ENCODE measurements at places on chromosomes 3 and 15.

GRCh38 chr15:33150971-33151370, 43.5 kb downstream of the FMN1 start:
- no peak for DNase-seq

DNA sequence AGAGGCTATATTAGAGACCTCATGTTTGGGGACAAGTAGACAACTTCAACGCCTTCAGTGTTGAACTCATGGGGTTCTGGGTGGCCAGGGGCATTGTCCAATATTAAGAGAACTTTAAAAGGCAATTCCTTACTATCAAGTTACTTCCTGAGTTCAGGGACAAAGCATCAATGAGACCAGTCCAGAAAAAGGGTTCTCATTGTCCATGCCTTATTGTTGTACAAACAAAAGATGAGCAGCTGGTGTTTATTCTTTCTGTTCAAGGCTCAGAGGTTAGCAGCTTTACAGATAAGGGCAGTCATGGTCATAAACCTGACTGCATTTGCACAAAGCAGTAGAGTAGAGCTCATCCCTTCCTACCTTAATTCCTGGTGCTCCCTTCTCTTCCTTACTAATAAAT, 18.5 kb upstream of the PDHB start:
- DNase-seq = no peak

- DNase-seq = no peak
These were observed 344.9 kb downstream of the LRRC3B start for GRCh38 chr3:26967501-26967900.

- DNase-seq = no peak
These were observed 119.4 kb downstream of the IGF1R start for GRCh38 chr15:98767692-98768091.

GRCh38 chr3:2940062-2940461, 170.1 kb downstream of the IL5RA start:
- DNase-seq = no peak

GRCh38 chr3:191523148-191523547, 62.2 kb downstream of the PYDC2 start:
- no peak for DNase-seq

DNA sequence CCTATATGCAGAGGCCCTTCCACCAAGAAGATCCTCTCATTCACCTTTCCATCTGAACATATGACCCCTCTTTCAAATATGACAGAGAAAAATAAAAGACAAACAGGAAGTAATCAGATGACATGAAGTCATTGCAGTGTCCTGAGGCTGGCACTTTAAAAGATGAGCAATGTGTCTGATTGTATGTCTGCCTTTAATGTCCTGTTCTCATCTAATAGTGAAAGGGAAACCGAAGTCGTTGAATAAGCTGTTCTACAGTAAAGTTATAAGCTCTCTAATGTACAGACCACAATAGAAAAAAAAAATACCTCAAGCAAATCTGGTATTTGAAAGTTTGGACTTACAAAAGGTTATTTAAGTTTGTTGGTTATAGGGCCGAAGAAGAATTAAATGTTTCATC, 243.0 kb downstream of the CLSTN2 start:
- no peak for DNase-seq

GRCh38 chr15:75454471-75455378, 3.2 kb upstream of the SIN3A start:
- DNase-seq = peak; percentile 68

DNA sequence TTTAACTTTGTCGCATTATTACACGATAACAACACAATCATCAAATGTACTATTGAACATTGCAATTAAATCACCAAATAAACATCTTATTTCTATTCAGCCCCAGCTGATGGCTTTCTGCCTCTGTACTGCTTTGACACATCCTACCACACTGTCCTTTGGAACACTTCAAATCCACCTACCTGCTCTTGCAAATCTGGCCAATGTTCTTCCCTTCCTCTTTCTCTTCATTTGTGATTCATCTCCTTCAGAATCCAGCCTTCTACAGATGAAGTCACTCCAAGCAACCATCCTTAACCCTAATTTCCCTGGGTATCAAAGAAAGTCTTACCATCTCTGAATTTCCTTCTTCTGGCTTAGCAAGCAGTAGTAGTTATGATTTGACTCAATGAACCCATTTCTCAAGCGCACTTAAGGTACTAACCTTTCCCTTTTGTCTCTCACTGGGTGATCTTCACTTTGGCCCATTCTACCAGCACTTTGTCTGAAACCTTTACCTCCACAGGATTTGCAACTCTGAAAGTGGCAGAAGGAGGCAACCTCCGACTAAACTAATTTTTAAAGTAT, 502.9 kb downstream of the FOXP1 start:
- DNase-seq = no peak

DNA sequence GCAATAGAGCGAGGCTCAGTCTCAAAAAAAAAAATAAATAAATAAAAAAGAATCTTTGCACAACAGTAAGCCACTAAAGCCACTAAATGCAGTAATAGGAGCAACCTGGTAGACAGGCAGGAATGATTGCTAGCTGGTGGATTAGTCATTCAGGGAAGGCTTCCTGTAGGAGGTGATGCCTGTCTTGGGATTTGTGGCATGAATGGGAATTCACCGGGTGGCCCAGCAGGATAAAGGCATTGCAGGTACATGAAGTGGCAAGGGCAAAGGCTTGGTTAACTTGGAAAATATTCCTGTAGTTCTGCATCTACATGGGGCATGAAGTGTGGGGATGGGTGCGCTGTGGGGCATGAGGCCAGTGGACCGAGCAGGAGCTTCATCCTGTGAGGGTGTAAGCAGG, 94.5 kb downstream of the IQSEC1 start:
- DNase-seq = no peak

DNA sequence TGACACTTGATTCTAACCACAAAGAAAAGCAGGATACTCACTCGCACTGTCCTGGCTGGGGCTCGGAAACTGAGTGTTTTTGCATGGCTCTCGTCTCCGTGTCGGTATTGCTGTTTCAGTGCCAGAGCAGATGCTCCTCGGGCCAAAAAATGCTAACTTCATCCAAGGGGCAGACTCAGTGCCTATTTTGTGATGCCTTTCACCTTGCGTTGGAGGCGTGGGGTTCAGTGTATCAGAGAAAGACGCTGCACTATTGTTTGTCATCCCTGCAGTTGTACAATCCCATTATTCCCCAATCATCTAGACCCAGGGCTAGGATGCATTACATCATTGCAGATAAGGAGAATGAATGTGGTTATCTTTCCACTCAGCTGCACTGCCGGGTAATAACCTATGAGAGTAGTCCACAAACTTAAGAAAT, 1.4 kb downstream of the CACNA2D3 start:
- DNase-seq = no peak

- no peak for DNase-seq
These were observed 279.2 kb upstream of the KCNH8 start for GRCh38 chr3:18868911-18869689.

DNA sequence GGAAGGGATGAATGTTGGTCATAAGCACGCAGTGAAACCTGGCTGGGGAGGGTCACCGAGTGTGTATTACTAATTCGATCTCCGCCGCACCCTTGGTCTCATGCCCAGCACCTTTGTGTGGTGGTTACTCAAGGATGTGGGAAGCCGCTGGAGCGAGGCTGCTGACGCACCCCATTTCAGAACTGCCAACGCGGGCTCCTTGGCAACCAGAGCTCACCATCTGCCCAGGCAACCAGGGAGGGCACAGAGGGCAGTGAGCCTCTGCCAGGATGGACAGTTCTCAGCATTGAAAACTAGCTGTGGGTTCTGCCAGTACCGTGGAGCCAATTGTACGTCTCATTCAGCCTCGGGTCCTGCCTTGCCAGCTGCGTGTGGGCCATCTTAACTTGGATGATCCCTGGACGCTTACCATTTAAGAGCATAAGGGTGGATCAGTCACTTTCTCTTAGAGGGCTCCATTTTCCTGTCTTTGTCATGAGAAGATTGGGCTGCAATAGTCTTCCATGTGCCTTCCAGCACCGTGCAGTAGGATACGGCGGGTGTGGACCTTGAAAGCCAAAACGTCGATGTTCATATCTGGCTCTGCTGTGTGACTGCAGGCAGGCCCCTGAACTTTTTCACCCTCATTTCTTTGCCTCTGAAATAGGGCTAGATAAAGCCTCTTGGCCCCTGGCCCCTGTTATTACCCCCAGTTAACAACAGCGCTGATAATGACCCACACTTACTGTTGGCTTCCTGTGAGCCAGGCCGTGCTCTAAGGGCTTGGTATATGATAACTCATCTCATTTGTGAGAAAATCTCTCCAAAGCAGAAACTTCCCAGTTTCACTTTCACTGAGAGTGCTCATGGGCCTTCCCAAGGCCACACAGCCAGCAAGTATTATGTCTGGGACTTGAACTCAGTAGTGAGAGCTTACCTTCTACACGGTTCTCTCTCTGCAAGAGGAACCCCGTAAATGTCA, 238.8 kb downstream of the OPA1 start:
- no peak for DNase-seq

- no peak for DNase-seq
These were observed 23.4 kb downstream of the EMC4 start for GRCh38 chr15:34248190-34248589.

- no peak for DNase-seq
These were observed 37.7 kb downstream of the TKT start for GRCh38 chr3:53218131-53218530.

DNA sequence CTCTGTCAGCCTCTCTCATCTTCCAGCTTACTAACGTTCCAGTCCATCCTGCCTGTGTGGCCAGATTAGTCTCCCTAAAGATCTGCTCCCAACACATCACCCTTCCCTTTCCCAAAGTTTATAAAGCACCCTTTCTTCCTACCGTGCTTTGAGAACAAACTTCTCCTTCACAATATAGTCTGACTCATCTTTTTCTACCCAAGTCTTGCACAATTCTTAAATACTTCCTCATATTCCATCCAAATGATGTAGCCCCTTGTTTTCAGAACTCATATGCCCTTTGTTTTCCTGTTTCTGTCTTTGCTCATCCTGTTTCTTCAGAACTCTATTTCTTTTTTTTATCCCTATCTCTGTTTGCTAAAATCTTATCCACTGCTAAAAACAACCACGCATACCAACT, 326.8 kb downstream of the MFSD1 start:
- no peak for DNase-seq

GRCh38 chr3:36944641-36945270, at the start of gene TRANK1:
Gene TRANK1 (minus strand): TSS chr3:36945054. CDS start chr3:36944809, 245 bp downstream.
- DNase-seq = peak; percentile 62

- no peak for DNase-seq
These were observed 3.5 kb downstream of the TKT start for GRCh38 chr3:53252096-53252946.

DNA sequence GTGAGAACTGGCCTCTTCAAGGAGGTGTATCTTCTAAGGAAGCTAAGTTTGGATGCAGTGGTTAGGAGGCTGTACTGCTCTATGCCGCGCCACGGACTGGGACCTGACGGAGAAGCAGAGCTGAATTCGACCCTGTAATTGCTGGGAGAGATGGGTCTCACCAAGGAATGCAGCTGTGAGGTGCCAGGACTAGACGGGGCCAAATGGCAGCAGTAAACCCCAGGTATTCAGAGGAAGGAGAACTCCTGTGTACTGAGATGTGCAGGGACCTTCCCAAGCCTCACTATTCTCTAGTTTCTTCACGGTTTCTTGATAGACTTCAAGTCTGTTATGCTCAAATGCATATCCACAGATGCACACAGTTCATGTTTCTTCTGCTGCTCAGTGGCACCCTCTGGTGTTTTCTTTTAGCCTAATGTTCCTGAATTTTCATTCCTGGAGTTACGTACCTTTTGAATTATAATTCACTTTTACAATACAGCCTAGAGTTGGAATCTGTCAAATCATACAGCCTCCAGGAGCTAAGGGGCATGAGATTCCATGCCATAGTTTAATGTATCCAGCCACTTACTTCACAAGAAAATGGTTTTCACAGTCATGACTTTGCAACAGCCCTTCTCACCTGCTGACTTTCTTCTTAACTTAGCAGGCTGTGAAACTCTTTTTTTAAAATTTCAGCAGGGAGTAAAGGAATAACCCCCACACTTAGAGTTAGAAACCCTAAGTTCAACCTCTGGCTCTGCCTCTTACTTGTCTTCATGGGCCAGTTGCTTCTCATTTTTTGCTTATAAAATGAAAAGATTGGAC, 61.8 kb downstream of the GLDN start:
- DNase-seq = no peak

- DNase-seq = no peak
These were observed 1.4 kb upstream of the ISLR2 start for GRCh38 chr15:74128785-74129585.

- DNase-seq = no peak
These were observed 581.4 kb downstream of the MECOM start for GRCh38 chr3:169082076-169082475.

GRCh38 chr15:70479785-70480184, 283.6 kb downstream of the UACA start:
- no peak for DNase-seq

Data from stimulated activated CD8-positive, alpha-beta memory T cell treated with anti-CD3 and anti-CD28 coated beads, Interleukin-4, amount 100 ng/mL, for 4 hours (primary cell).